Myometrial cell (primary cell): ENCODE measurements at places on chromosomes 5 and 9. TPM values are rescaled to one million over a fixed set of nuclear protein-coding genes. Genes with fewer than 3 reads are reported as not detected.

Gene SPRY4
- 26.1 and 31.7 TPM in 2 replicates for total RNA-seq

Gene NR2F1-AS1
- total RNA-seq = 11.2 and 12.1 TPM in 2 replicates

Gene HSD17B3
- total RNA-seq = not detected in 2 replicates

Gene FBP2
- 0.29 TPM in 1 of 2 replicates, not detected in the other for total RNA-seq

Gene GDNF
- total RNA-seq = not detected in 2 replicates

Gene SLC46A2
- not detected in 2 replicates for total RNA-seq

Gene PCDHGB5
- 6.7 and 7.2 TPM in 2 replicates for total RNA-seq

Gene CYLC2
- total RNA-seq = not detected in 2 replicates

Gene PCDHGB1
- total RNA-seq = 0.35 TPM in 1 of 2 replicates, not detected in the other

Gene C5orf24
- total RNA-seq = 20.8 and 24.3 TPM in 2 replicates

Gene SLC44A1
- total RNA-seq = 24.8 and 36.0 TPM in 2 replicates

Gene ADAMTS2
- 30.8 and 34.4 TPM in 2 replicates for total RNA-seq

Gene SCGB3A1
- total RNA-seq = not detected in 2 replicates

Gene TRIM36
- 0.86 and 1.2 TPM in 2 replicates for total RNA-seq

Gene PDE6A
- total RNA-seq = not detected in 2 replicates

Gene FCN1
- total RNA-seq = not detected in 2 replicates

Gene C7
- 1.4 and 2.8 TPM in 2 replicates for total RNA-seq

Gene PRRC2B
- 45.8 and 48.4 TPM in 2 replicates for total RNA-seq

Gene CRB2
- total RNA-seq = not detected in 2 replicates

Gene AHRR
- total RNA-seq = 0.29 and 2.8 TPM in 2 replicates

Gene CAMK2A
- total RNA-seq = 0.18 and 0.29 TPM in 2 replicates

Gene SELENOP
- total RNA-seq = 62.8 and 69.8 TPM in 2 replicates

Gene MUSK
- total RNA-seq = 0.18 TPM in 1 of 2 replicates, not detected in the other

Gene NAIP
- 0.29 and 0.89 TPM in 2 replicates for total RNA-seq

Gene CENPH
- total RNA-seq = 28.4 and 33.4 TPM in 2 replicates

Gene SPOCK1
- 8.9 and 14.9 TPM in 2 replicates for total RNA-seq

Gene LEAP2
- 1.6 TPM in 1 of 2 replicates, not detected in the other for total RNA-seq
